ENCODE measurements at places on chromosomes 3 and 15.
A peak's percentile ranks its signal among the peaks of the same experiment; 100 is the strongest.

DNA sequence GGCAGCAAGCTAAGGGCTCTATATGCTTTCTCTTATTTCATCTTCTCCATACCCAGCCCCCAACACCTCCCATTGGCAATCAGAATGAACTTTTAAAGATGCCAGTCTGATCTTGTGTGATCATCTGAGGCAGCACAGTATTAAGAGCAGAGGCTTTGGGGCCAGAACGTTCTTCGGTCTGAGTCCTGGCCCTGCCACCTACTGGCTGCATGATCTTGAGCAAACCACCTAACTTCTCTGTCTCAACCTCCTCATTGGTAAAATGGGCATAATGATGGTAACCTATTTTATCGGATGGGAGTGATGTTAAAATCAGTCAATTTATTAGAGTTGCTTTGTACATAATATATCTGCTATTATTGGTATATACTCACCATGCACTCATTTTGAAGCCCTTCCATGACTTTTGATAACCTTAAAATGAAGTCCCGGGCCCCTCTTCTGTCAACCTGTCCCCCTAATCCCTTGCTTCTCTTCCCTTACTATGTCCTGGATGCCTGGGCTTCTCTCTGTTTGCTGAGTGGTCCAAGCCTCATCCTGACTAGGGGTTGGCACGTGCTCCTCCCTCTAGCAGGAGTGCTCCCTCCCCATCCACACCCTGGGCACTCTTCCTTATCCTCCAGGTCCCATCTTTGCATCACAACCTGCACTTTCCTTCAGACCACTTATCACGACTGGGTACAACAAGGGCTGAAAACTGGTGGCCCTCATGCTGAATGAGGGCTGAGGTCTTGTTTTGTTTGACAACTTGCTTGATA is 6.3 kb downstream of the EFCAB12 start:
- no peak for DNase-seq
- no peak overlapping the region for H3K4me3 ChIP-seq
- H3K4me1 ChIP-seq, result peaks cover 18% of the 10 kb centered on the region
- H3K27ac ChIP-seq, result no peak overlapping the region
- no peaks in the 10 kb centered on the region for H3K36me3 ChIP-seq

DNA sequence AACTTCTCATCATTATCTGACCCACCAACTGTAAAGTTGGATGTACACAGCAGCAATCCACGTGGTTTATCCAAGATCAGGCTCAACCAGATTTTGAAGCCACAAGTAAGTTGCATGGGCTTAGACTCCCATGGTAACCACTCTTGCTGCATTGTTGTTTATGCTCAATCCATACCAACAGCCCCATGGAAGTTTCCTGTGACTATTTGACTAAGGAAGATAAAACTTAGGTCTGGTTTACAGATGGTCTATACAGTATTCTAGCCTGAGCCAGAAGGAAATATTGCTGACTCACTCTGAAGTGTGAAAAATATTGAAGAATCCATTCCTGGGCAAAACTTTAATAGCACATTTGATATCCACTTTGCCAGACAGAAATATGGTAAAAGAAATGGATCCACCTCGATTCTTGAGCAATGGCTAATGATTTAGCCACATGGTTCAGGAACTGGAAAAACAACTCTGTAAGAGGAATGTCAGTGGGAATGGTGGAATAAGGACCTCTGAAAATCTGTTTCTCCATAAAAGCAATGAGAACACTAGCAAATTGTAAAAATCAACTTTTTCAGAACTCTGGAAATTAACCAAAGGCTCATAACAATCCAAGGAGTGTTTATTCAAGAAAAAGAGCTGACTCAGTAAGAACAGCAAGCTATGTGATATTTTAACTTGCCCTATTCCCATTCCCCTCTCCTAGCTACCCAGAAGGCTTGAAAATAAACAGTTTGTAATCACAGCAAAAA is 162.9 kb upstream of the STT3B start:
- H3K27ac ChIP-seq, result no peak overlapping the region
- no peaks in the 10 kb centered on the region for H3K27me3 ChIP-seq
- no peaks in the 10 kb centered on the region for H3K36me3 ChIP-seq
- H3K4me1 ChIP-seq, result no peaks in the 10 kb centered on the region

DNA sequence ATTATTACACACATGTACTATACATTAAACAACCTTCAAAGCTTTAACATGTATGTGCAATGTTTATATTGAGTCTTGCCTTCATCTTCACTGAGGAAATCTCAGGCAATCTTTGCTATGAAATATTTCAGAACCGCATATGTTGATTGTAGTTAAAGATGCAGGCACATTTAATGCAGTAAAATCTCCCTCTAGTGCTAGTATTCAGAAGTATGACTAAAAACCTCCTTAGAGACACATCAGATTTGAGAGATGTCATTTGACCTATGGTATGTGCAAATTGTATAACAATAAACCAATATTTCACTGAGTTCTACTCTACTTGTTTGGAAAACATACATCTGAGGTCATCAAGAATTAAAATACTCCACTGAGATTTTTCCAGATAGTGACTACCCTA is 123.8 kb upstream of the C15orf61 start:
- no peak overlapping the region for H3K4me3 ChIP-seq
- peaks cover 1% of the 10 kb centered on the region for H3K27me3 ChIP-seq
- no peak overlapping the region for H3K27ac ChIP-seq
- H3K36me3 ChIP-seq, result no peaks in the 10 kb centered on the region
- DNase-seq, result no peak
- peaks cover 15% of the 10 kb centered on the region for H3K4me1 ChIP-seq

DNA sequence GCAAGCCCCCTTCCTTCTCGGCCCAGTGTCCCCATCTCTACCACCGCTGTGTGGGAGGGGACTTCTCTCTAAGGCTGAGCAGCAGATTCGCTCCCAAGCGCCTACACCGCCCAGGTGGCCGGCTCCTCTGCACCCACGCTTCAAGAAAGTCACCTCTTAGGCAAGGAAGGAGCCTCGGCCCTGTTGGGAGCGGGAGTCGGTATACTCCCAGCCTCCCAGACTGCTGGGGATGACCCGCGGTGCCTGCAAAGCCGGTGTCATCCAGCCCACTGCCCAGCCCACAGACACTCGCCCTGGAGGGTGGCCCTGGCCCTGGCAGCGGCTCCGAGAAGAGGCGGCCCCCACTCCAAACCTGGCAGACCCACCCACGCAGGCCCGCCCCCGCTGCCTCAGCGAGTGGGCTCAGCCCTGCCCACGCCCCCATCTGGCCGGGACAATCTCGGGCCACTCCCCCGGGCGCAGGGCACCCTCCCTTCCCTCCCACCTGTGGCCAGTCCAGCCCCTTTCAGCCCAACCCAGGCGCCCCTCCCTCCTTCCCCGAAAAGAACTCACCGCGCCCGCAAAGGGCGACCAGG is 396 bp downstream of the CHRNB4 start:
- no peak overlapping the region for H3K27ac ChIP-seq
- no peak for DNase-seq
- H3K36me3 ChIP-seq, result no peaks in the 10 kb centered on the region
- H3K27me3 ChIP-seq, result peaks cover 7% of the 10 kb centered on the region
- peak overlapping the region; percentile 37 for H3K4me3 ChIP-seq

GRCh38 chr15:89192136-89192535 is 29.2 kb downstream of the RLBP1 start:
- no peak for DNase-seq
- no peak overlapping the region for H3K27ac ChIP-seq
- no peak overlapping the region for H3K4me3 ChIP-seq
- H3K4me1 ChIP-seq, result peaks cover 13% of the 10 kb centered on the region

GRCh38 chr3:109112946-109113760 is 4.8 kb downstream of the MORC1 start:
- DNase-seq, result no peak
- no peak overlapping the region for H3K27ac ChIP-seq
- H3K4me3 ChIP-seq, result no peak overlapping the region

- peaks cover 9% of the 10 kb centered on the region for H3K27me3 ChIP-seq
- H3K4me1 ChIP-seq, result peaks cover 37% of the 10 kb centered on the region
- no peaks in the 10 kb centered on the region for H3K36me3 ChIP-seq
- no peak for DNase-seq
These were observed 257.5 kb downstream of the SHQ1 start for GRCh38 chr3:72590732-72591221.

- no peak overlapping the region for H3K4me3 ChIP-seq
- peaks cover 31% of the 10 kb centered on the region for H3K36me3 ChIP-seq
- DNase-seq, result no peak
- H3K4me1 ChIP-seq, result peaks cover 30% of the 10 kb centered on the region
These were observed 8.5 kb downstream of the CALML4 start for GRCh38 chr15:68196445-68197169.
